Amniotic stem cell (primary cell): ENCODE measurements at places on chromosomes 1 and 21.
A peak's percentile ranks its signal among the peaks of the same experiment; 100 is the strongest.

GRCh38 chr1:3066826-3067225 lies 2.2 kb upstream of the PRDM16 start:
- no peak for DNase-seq

DNA sequence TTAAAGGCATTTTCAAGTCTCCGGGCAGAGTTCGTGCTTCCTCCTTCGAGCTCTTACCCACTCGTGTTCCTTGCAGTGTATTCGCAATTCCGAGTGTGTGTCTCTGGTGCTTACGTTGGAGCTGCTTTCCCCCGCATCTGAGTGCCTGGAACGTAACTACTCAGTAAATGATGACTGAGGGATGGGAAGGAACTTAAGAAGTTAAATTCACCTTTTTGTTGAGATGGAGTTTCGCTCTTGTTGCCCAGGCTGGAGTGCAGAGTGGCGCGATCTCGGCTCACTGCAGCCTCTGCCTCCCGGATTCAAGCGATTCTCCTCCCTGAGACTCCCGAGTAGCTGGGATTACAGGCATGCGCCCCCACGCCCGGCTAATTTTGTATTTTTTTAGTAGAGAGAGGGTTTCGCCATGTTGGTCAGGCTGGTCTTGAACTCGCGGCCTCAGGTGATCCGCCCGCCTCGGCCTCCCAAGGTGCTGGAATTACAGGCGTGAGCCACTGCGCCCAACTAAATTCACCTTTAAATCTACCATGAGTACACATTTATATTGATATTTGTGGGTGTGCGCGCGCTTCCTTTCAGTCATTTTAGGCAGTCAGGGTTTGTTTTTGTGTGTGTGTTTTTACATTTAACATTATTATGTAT lies 837 bp downstream of the NDUFS5 start:
- no peak for DNase-seq

DNA sequence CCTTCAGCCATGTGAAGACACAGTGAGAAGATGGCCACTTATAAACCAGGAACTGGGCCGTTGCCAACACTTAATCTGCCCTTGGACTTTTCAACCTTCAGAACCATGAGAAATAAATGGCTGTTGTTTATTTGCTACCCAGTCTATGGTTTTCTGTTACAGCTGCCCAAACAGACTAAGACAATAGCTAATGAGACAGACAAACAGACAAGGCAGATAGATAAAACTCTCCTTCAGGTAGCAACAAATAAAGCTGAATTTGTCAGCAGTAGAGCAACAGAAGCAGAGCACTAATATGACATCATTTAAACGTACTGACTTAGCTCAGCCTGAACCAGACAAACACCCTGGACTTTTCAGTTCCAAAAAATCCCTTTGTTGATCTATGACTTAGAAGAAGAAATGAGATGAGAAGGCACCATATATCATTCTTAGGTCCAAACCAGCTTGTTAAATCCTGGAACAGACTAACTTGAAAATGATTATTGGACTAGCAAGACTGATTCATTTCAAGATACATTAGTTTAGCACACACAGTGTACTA lies 27.0 kb downstream of the ZZZ3 start:
- no peak for DNase-seq

GRCh38 chr1:43352881-43353280 lies 5.9 kb upstream of the CDC20 start:
- DNase-seq: no peak

DNA sequence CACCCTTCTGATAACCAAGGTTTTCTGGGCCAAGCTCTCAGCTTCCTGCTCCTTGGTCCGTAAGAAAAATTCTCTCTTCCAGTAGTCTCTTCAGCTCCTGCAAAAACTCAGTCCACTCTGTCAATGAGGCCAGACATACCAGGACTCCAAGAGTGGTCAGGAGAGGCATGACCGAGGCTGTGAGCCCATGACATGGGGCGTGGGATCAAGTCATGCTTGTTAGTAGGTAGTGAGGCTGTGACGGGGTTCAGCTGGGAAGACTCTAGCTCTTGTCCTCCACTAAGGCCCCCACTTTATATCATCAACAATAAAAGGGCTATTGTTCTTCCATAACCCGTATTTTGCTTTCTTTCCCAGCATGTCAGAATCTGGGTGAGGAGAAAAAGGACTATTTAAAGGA lies 10.1 kb upstream of the HCRTR1 start:
- no peak for DNase-seq

GRCh38 chr21:45356653-45357435 lies 48.1 kb upstream of the COL18A1 start:
- DNase-seq: no peak

DNA sequence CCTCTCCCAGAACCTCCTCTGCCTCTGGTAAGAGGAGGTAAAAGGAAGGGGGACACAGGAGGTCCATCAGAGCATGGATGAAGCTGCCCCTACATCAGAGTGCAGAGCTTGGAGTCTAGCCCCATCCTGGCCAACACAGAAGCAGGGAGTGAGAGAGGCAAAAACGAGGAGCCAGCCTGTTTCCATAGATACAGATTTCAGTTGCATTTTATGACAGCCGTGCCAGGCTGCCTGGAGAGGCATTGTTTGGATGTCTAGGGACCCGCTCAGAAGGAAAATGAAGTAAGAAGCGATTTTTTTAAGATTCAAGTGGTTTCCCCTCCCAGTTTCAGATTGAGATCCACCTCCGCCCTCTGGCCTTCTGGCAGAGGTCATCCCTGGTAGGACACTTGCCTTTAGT lies 11.5 kb upstream of the GJA8 start:
- DNase-seq: no peak

GRCh38 chr21:24276204-24276603 lies 1331.1 kb downstream of the MRPL39 start:
- DNase-seq: no peak

- no peak for DNase-seq
These were observed 96.6 kb downstream of the DDX20 start for GRCh38 chr1:111852261-111852721.

- no peak for DNase-seq
These were observed 270.8 kb downstream of the COL11A1 start for GRCh38 chr1:102837551-102837950.

GRCh38 chr1:24683713-24684162 lies 40.6 kb downstream of the SRRM1 start:
- peak; percentile 94 for DNase-seq

GRCh38 chr1:240956424-240956823 lies 344.5 kb upstream of the GREM2 start:
- DNase-seq: no peak

- DNase-seq: peak; percentile 61
These were observed 87.9 kb downstream of the RIPK4 start for GRCh38 chr21:41678924-41679318.

- no peak for DNase-seq
These were observed 1.0 kb upstream of the ERG start for GRCh38 chr21:38499296-38499695.

GRCh38 chr1:160623862-160624261 lies 23.0 kb downstream of the SLAMF1 start:
- DNase-seq: no peak

DNA sequence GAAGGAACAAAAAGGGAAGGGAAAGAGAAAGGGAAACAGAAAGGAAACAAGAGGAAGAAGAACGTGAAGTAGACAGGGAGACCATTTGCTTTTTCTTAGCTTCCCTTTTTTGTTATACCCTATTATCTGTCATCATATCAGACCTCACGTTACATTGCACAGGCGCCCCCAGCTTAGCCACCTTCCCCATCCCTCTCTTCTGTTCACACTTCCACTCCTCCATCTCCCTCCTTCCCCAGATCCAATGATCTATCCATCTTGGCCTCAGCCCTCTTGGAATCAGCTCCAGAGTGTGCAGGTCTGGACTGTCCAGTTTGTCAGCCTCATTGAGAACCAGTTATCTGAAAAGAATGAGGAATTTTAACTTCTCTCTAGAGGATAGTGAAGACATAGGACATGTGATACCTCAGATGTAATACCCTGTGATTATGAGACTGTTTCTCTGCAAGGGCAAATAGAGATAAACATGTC lies 101.1 kb upstream of the ERRFI1 start:
- no peak for DNase-seq

DNA sequence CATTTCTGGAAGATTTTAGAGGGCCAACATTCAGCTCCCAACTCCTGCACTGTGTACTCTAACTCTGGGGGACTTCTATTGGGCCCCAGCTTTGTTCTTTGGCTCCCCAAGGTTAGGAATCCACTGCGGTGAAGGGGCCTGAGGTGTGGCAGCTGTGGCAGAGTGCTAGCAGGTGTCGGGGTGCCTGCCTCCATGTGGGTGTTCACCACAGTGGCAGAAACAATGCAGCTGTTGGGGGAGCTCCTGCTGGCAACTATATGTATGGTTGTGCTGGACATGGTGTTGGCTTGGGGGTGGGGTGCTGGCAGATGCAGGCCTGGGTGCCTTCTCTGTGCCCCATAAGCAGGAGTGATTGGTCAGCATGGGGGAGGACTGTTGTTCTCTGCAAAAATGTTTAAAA lies 95.5 kb downstream of the ST6GALNAC3 start:
- DNase-seq: no peak

- DNase-seq: no peak
These were observed 27.8 kb upstream of the TNFSF4 start for GRCh38 chr1:173234899-173235298.

DNA sequence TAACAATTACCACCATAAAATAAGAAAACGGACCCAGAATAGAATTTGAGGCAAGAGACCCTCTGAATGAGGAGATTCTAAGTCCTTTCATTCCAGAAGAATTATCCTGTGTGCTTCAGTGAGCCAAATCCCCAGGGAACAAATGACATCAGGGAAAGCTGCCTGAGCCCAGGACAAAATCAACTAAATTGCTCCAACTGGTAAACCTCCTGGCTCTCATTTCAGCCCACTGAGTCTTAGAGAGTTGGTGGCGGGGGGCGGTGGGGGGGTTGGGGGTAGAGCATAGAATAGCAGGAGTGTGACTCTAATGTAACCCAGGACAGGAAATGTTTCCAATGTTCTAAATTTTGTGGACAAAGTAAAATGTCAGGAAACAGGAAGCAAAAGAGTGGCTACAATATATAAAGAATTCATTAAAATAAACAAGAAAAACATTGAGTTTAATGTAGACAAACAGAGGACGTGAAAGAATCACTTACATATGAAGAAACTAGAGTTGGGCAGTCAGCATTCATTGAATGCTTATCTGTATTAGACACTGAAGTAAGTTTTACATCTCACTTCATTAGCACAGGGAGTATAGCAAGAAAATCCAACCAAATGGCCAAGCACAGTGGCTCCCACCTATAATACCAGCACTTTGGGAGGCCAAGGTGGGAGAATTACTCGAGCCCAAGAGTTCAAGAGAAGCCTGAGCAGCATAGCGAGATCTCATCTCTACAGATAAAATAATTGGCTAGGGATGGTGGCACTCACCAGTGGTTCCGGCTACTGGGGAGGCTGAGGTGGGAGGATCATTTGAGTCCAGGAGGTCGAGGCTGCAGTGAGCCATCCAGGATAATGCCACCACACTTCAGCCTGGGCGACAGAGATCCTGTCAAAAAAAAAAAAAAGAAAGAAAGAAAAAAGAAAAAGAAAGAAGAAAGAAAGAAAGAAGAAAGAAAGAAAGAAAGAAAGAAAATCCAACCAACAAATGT lies 75.1 kb downstream of the DHRS3 start:
- no peak for DNase-seq

DNA sequence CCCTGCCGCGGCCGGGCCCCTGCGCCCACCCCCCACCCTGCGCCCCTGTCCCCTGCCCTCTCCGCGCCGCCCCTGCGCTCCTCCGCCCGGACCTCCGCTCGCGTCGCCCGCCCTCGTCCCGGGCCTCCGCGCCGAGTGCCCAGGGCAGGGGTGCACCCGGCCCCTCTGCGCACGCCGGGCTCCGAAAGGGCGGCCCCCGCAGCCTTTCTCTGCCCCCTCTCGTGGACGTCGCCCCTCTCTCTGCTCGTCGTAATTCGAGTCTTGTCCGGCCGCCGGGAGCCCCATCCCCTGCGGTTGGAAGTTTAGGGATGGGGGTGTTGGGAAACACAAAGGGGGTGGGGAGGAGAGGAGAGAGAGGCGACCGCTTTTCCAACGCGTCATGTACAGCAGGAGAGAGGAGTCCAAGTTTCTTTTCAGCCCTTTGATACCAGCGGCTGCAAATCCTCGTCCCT lies 407 bp downstream of the GALNT2 start:
- DNase-seq: no peak

- DNase-seq: no peak
These were observed 86.2 kb downstream of the UBR4 start for GRCh38 chr1:19123837-19124236.

DNA sequence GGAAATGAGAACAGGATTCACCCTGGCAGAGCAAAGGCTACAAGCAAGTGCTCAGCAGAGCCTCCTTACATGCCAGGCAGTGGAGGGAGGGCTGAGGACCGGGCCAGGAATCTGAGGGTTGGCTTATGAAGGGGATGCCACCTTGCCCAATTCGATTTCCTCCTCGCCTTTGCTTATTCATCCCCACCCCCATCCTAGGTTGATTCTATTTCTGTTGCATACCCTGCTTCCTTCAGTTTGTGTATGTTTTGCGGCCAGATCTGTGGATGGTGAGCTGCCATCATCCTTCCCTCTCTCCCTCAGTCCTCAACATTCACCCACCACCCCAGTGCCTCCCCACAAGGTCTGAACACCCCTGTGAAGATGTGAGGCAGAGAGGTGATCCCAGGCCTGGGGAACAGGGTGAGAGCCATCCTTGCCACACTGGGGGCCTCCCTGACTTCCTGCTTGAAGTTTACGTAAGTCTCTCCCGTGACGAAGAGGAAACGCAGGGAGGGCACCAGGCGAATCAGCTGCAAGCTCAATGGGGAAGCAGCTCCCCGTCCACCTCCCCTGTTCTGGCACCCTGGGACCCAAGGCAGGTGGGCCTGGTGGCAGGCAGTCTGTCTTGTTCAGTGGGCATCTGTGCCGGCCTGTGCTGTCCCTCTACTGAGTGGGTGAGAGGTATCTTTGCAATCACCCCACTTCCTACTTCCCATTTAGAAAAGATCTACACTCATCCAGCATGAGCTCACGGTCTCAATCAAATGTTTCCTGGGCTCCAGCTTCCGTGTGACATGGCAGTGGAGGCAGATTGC lies 50.6 kb upstream of the CNTN2 start:
- no peak for DNase-seq

GRCh38 chr1:54982739-54983138 lies 2.3 kb downstream of the TMEM61 start:
- no peak for DNase-seq

- DNase-seq: no peak
These were observed 698.8 kb downstream of the MATN1 start for GRCh38 chr1:30024411-30025195.

- DNase-seq: no peak
These were observed 121.2 kb downstream of the LTN1 start for GRCh38 chr21:28871388-28872010.

DNA sequence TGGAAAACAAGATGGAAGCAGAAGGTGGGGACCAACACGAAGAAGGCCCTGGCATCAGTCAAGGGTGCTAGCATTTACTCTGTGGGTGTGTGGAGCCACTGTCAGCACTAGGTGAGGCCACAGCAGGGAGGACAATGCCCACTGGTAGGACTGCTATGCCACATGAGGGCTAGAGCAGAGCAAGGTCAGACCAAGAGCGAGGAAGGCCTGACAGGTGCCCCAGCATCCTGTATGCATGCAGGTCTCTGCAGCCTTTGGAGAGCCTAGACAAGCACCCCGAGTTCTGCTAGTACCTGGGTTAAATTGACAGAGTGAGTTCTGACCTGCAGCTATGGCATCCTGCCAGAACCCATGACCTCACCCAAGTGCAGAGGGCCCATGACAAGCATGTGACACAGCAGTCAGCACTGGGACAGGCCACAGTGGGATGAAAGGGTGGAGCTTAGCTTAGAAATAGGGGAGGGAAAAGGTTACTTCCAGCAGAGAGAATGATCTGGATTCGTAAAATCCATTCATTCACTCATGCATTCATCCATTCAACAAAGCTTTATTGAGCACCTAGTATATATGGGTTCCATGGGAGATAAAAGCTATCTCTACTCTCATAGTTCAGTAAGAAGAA lies 9.0 kb upstream of the CSF1 start:
- DNase-seq: no peak
